Stimulated activated naive CD8-positive, alpha-beta T cell treated with anti-CD3 and anti-CD28 coated beads, Interleukin-15, Interleukin-2, amounts not matched to agents 100 U/mL and 50 U/mL, for 24 hours (primary cell): ENCODE measurements at places on chromosomes 4 and X.

GRCh38 chr4:7750523-7750922 is 189.1 kb downstream of the AFAP1 start:
- DNase-seq = no peak

DNA sequence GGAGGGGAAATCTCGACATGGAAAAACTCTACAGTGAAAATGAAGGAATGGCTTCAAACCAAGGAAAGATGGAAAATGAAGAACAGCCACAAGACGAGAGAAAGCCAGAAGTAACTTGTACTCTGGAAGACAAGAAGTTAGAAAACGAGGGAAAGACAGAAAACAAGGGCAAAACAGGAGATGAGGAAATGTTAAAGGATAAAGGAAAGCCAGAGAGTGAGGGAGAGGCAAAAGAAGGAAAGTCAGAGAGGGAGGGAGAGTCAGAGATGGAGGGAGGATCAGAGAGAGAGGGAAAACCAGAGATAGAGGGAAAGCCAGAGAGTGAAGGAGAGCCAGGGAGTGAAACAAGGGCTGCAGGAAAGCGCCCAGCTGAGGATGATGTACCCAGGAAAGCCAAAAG is 1.3 kb downstream of the TCEAL4 start:
- no peak for DNase-seq

GRCh38 chr4:15536552-15537499 is 67.1 kb downstream of the CC2D2A start:
- no peak for DNase-seq

DNA sequence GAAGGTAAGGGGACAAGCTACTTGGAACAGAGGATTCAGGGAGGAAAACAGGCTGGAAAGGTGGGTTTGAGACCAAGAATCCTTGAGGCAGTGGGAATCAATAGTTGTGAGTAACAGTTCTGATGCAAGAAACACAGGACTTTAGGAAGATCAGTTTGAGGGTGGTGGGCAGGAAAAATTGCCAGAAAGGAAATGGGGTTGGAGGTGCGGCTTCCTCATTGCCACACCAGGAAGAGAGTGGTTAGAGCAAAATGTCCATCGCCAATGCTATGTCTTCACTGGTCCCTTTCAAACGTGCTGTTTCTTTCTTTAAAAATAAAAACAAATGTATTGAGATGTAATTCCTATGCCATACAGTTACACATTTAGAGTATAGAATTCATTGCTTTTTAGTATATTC is 57.1 kb upstream of the NOCT start:
- DNase-seq = no peak

- DNase-seq = no peak
Measured at GRCh38 chrX:32868524-32868895, 342.8 kb downstream of the DMD start.

DNA sequence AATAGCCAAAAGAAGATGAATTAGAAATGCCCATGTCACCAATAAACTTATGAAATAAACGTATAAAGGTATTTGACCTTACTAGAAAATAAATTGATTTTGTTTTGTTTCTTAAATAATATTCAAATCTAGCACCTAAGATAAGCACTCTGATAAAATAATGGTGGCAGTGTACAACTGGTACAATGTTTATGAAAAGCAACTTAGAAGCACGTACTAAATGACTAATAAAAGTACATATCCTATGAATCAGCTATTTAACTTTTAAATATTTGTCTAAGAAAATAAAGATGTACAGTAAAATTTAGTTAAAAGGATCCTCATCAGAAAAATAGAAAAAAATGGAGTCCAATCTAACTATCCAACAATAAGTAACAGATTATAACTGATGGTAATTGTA is 6.7 kb downstream of the MANBA start:
- no peak for DNase-seq

DNA sequence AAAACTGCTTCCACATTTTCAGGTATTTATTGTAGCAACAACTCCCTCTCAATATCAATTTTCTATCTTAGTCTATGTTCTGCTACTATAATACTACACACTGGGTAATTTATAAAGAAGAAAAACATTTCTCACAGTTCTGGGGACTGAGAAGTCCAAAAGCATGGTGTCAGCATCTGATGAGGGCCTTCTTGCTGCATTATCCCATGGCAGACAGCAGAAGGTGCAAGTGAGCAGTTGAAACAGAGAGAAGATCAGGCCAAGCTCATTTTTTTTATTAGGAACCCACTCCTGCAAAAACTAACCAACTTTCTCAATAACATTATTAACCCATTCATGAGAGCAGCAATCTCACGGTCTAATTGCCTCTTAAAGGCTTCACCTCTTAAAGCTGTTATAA is 376.0 kb downstream of the RAB28 start:
- DNase-seq = no peak

- DNase-seq = no peak
Measured at GRCh38 chrX:20143111-20143510, 1.5 kb upstream of the EIF1AX start.
